SK-N-SH (cell line): ENCODE measurements at places on chromosomes 13 and 19. TPM values are rescaled to one million over a fixed set of nuclear protein-coding genes. Genes with fewer than 3 reads are reported as not detected.

DNA sequence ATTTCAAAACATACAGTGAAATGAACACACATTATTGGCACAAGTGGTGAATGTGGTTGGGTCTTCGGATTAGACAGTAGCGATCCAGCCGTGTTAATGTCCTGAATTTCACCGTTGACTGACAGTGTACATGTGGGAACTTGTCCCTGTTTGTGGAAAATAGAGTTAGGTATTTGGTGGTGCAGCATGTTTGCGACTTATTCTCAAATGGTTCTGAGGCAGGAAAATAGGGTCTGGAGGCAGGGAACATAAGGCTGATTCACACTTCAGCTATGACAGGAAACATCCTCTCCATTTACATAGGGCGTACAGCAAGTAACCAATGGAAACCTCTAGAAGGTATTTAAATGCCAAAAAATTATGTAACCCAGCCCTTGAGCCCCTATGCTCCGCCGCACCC, 4.2 kb downstream of the LGALS7B start:
- no peaks in the 10 kb centered on the region for H3K27me3 ChIP-seq
- no peaks in the 10 kb centered on the region for H3K4me1 ChIP-seq
- no peak overlapping the region for H3K27ac ChIP-seq
- no peak for DNase-seq
- H3K4me3 ChIP-seq: no peak overlapping the region

- H3K27me3 ChIP-seq: no peaks in the 10 kb centered on the region
- no peak for DNase-seq
- H3K4me3 ChIP-seq: no peak overlapping the region
- H3K36me3 ChIP-seq: no peaks in the 10 kb centered on the region
- no peak overlapping the region for H3K27ac ChIP-seq
Measured at GRCh38 chr13:69856331-69856730, 251.3 kb upstream of the ATXN8OS start.

DNA sequence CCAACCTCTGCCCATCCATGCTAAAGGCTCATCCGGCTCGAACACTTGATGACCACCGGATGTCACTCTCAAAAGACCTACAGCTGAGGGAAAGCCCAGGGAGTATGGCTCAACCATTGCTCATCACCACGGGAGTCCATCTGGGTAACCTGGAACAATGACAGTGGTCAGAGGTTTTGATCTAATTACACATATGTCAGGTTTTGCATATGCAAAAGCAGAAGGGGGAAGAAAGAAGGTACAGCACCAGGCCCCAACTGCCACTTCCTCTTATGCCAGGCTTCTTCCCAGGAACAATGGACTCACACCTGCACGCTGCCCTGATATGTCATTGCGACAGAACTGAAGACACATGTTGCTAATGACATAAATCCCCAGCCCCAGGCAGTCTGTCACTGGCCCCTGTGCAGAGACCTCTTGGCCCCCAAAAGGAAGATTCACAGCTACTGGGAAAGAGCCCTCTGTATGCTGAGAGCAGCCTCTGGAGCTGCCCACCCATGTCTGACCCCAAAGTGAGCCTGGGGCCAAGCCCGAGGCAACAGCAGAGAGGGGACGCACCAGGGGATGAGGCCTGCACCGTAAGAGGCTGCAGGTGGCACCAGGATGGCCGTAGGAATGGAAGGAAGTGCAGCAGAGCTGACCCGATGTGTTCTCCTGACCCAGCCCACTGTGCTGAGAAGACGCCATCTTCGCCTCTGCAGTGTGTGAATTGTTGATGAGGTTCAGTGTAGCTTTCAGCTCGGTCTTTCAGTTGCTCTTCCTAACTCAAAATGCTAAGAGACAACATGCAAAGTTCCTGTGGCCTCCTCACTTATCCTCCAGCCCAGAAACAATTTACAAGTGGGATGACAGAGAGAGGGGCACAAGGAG, 26.3 kb downstream of the EPS15L1 start:
- no peaks in the 10 kb centered on the region for H3K36me3 ChIP-seq
- no peak overlapping the region for H3K4me3 ChIP-seq
- DNase-seq: no peak
- no peak overlapping the region for H3K27ac ChIP-seq

GRCh38 chr19:1232652-1233072, 5.1 kb downstream of the CBARP start:
- no peaks in the 10 kb centered on the region for H3K36me3 ChIP-seq
- no peak overlapping the region for H3K4me3 ChIP-seq
- H3K27me3 ChIP-seq: no peaks in the 10 kb centered on the region
- H3K4me1 ChIP-seq: peaks cover 9% of the 10 kb centered on the region; the same call in 1 of the 2 replicates
- no peak overlapping the region for H3K27ac ChIP-seq
- DNase-seq: no peak

DNA sequence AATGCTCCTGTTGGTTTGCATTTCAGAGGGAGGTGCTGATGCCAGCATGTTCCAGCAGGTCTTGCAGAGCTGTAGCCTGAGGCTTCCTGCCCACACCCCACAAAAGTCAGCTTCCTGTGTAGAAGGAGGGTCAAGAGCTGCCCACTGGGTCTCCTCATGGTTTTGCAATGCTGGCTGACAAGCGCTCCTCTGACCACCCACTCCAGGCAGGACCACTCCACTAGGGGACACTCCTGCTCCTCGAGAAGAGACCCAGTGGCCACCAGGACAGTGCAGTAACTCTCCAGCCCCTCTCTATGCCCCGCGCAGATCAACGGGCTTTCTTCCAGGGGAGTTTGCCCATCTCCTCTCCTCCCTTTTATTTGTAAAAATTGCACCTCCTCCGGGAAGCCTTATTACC, 72.9 kb upstream of the UQCRFS1 start:
- H3K4me1 ChIP-seq: peaks cover 3% of the 10 kb centered on the region; the same call in 1 of the 2 replicates
- DNase-seq: peak; percentile 42
- H3K36me3 ChIP-seq: no peaks in the 10 kb centered on the region
- no peaks in the 10 kb centered on the region for H3K27me3 ChIP-seq
- H3K27ac ChIP-seq: no peak overlapping the region

- peaks cover 30% of the 10 kb centered on the region for H3K36me3 ChIP-seq
- H3K27me3 ChIP-seq: no peaks in the 10 kb centered on the region
- no peak overlapping the region for H3K4me3 ChIP-seq
- H3K4me1 ChIP-seq: peaks cover 23% of the 10 kb centered on the region; the same call in 1 of the 2 replicates
Measured at GRCh38 chr13:49112782-49113525, 107.2 kb upstream of the MLNR start.

C5AR2 gene
- 0.02 TPM in 1 of 2 replicates, not detected in the other for polyA plus RNA-seq

ABCA7 gene
- 7.8 and 8.3 TPM in 2 replicates for polyA plus RNA-seq
